ENCODE measurements at places on chromosomes 2 and 18. TPM values are rescaled to one million over a fixed set of nuclear protein-coding genes. Genes with fewer than 3 reads are reported as not detected.

APCDD1 gene
- 98.4 TPM for total RNA-seq

XIRP2 gene
- total RNA-seq = 0.42 TPM

TUBA3E gene
- not detected for total RNA-seq

SERPINB10 gene
- total RNA-seq = not detected

CHST9 gene
- total RNA-seq = 3.6 TPM

HOXD9 gene
- 19.8 TPM for total RNA-seq

RAD51AP2 gene
- not detected for total RNA-seq

CXCR2 gene
- total RNA-seq = 7.7 TPM

LYPD1 gene
- 0.36 TPM for total RNA-seq

CPS1 gene
- total RNA-seq = 3.9 TPM

CDH2 gene
- 0.16 TPM for total RNA-seq

ST6GAL2 gene
- total RNA-seq = 1.4 TPM

Measured in ureter (tissue), 1 donor.